ENCODE measurements at places on chromosomes 7 and 10.

DNA sequence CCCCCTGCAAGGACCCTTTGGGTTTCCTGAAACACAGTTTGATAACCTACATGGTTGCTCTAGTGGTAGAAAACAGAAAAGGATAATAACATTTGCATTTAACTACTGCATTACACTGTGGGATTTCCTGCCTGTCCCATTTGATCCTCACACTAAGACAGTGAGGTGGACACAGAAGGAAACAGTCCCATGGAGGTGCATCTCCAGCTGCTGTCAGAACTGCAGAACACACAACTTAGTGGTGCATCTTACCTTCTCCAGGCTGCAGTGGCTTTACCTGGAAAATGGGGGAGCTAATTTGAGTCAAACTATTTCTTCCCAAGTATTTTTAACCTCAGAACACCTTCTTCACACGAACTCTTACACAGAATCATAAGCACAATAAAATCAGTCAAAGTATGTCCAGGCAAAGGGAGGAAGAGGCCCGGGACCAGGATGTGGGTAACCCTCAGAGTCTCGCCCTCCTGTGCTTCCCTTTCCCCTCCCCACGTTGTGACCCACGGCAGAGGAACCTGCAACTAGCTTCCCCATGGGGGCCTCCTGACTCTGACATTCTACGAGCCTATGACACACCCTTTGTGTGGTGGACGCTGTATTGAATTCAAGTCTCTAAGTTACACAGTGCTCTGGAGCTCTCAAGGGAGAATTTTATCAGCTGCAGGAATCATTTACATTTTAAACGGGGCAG is 33.7 kb downstream of the SCRN1 start:
- no peak for DNase-seq

DNA sequence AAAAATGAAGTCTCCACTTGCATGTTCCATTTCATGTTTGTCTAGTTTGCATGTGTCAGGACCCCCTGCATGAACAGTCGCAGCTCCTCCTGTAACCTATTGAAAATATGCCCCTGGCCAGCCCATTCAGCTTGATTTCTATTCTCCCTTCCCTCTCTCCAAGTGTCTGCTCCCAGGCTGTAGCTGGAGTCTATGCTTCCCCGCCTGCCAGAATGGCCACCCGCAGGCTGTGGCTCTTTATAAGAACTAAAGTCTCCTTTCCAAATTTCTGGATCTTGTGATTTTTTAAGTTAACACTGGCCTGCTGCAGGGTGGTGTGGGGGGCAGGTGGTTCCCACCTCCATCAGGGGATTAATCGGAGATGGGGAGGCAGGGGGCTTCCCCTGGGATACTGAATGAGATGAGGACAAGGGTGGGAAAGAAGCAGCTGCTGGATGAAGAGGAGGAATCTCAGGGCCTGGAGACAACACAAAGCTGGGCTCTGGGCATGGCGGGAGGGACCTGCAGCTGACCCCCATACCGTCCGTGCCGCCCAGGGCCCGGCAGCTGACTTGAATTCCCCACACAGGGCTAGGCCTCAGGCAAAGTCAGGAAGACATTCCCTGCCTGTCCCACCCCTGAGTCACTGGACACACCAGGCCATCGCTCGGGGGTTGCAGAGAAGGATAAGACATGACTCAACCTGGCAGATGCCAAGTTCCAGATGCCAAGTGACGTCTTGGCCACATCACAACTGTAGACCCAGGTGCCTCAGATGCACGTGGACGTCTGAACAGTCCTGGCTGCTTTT is 399.5 kb upstream of the FOXK1 start:
- DNase-seq: no peak

- no peak for DNase-seq
Measured at GRCh38 chr10:24961582-24961981, 9.2 kb upstream of the PRTFDC1 start.

- DNase-seq: no peak
Measured at GRCh38 chr7:98458090-98458875, 57.4 kb upstream of the BAIAP2L1 start.

DNA sequence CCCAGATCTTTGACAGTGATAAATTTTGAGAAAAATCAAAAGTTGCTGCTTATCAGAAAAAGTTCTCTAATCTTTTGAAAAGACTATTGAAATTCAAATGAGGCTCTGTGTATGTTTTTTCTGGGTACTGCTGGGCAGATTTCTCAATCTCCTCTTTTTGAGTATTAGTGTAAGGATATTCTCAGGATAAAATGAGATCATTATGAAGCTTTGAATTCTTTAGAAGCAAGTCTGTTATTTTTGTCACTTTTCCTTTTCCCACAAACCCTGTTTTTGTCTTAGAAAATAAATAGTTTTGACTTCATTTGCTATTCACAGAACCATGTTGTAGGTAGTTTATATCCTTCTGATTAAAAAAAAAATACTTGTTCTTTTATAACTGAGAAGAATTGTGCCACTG is 7.9 kb downstream of the STAM start:
- no peak for DNase-seq

GRCh38 chr7:36277249-36277542 is 112.5 kb upstream of the ANLN start:
- DNase-seq: no peak

DNA sequence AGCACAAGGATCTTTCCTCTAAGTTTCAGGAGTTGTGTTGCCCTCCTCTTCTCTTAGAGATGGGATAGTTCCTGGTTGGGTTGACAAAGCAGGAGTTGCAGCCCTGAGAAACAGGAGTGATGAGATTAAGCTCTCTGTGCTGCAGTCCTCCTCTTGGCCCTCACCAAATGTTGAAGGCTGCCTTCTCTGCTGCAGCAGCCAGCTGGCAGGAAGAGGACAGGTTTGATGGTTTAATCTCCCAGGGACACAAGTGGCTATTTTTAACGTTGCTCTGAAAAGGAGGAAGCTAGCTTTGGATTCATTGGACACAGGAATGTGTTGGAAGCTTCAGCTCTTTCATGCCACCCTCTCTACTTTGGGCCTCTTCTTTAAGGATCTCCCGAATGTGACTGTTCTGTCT is 9.4 kb downstream of the STRIP2 start:
- DNase-seq: no peak

- no peak for DNase-seq
Measured at GRCh38 chr10:49207113-49207512, 18.9 kb upstream of the TMEM273 start.

GRCh38 chr10:86325158-86325557 is 41.4 kb downstream of the GRID1 start:
- no peak for DNase-seq

DNA sequence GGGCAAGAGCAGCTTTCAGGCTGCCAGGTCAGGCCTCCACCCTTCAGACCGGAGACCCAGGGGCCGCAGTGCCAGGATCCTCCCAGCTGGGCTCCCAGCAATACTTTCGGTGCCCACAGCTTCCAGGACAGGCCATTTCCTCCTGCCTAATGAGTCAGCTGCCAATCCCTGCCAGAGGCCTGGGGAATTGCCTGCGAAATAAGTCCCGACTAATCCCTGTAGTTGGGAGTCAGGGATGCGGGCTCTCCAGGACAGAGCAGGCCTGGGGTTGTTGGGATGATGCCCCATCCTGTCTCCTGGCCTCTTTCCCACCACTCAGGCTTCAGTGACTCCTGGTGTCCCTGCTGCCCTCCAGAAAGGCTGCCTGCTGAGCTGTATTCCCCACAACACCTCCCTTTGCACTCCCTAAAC is 143.5 kb upstream of the UNC5B start:
- DNase-seq: peak; percentile 57

GRCh38 chr7:21771266-21771665 is 174.4 kb downstream of the CDCA7L start:
- no peak for DNase-seq

DNA sequence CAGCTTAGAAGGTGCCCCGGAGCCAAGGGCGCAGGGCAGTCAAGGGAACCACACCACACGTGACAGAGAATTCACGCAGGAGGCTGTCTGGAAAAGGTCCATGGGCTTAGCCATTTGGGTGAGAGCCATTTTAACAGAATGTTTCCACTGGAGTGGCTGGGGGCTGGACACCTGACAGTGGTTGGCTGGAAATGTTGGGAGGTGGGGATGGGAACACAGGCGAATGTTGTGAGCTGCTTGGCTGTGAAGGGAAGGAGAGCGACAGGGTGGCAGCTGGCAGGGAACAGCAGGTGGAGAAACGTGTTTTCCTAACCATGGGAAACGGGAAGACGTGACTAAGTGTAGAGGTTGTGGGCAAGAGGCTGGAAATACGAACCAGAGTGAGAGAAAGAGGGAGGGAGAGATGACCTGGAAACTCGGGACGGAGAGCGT is 100.5 kb upstream of the ZNF32 start:
- no peak for DNase-seq

- no peak for DNase-seq
Measured at GRCh38 chr10:113576852-113577251, 24.0 kb downstream of the HABP2 start.

DNA sequence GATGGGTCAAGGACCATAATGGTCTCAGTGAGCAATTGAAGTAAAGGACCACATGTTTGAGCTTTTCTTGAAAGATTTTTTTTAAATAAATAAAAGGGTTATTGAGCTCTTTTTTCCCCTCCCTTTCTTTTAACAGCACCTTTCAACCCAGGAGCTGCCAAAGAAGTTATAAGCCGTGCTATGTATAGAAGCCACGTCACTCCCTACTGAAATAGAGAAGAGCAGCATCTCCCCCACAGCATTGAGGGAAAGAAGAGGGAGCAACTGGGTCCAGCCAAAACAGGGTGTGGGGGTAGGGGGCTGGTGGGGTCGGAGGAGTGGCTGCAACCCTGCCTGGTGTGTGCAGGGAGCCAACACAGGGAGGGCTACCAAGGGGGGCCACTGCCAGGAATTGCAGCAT is 227.2 kb downstream of the PLXNA4 start:
- DNase-seq: no peak

GRCh38 chr7:2220954-2221353 is 11.8 kb downstream of the MAD1L1 start:
- DNase-seq: no peak

GRCh38 chr10:35172574-35172973 is 45.9 kb downstream of the CREM start:
- no peak for DNase-seq

- no peak for DNase-seq
Measured at GRCh38 chr7:30281263-30281662, 3.1 kb upstream of the ZNRF2 start.

DNA sequence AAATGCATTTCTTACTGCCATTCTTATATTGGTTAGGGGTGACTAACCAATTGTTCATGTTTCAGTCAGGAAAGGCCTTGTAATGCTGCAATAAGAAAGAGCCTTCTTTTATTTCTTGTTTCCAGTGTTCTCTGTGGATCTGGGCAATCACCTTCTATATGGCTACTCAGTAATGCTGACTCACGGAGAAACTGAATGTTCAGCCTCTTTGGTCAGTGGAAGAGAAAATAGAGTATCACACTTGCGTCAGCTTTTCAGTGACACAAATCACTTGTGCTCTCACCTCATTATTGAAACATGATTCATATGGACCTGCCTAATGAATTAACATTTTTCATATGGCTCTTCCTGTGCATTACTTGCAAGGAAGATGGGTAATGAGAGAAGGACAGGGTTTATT is 243.9 kb upstream of the POT1 start:
- no peak for DNase-seq

GRCh38 chr7:41916450-41916927 is 213.6 kb upstream of the INHBA start:
- DNase-seq: peak; percentile 9

DNA sequence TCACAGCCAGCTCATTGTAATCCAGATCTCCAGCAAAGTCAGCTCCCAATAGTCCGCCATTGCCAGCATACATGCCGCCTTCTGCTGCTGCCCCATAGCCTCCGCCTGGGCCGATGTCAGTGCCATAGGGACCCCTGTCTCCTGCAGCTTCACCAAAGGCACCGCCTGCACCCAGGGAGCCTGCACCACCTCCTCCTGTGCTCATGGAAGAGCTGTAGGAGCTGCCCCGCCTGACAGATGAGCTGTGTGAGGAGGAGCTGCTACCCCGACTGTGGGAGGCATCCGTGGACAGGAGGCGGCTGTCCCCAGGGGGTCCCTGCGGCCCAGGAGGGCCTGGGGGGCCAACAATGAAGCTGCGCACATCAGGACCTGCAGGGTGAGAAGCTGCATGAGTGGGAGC is 51.7 kb downstream of the COL17A1 start:
- DNase-seq: no peak

- no peak for DNase-seq
Measured at GRCh38 chr7:17902599-17902998, 37.7 kb downstream of the SNX13 start.

DNA sequence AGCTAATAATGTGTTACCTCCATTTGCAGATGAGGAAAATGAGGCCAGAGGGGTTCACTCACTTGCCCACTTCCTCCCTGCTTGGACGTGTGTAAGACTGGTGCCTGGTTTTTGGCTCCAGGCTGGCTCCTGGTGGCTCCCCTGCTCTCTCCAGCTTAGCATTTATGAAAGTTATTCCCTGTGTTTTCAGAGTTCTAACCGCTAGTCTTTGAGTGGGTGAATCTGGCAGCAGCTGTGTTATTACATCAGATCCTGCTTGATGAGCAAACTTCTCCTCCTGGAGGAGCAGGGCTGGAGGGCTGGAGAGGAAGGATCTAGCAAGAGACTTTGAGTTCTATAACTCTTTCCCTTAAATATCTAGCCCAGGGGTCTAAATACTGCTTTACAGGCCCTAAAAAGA is 80.9 kb upstream of the AGBL3 start:
- peak; percentile 69 for DNase-seq

DNA sequence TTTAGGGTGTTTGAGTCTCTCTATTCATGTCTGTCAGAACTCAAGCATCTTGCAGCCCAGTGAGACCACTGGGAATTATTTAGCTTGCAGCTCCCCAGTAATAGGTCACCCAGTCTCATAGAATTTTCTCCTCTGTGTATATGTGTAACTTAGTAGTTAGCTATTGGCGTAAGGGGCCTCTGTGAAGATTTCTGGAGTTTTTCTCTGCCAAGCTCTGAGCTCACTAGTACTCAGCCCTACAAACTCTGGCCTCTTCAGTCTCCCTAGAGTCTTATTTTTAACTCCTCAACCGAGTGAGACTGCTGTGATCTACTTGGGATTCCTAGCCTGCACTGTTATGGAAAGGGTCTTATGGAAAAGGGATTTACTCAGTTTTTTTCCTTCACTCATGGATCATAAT is 90.2 kb downstream of the PPP1R9A start:
- no peak for DNase-seq

- DNase-seq: no peak
Measured at GRCh38 chr7:12550956-12551355, 19.6 kb upstream of the SCIN start.

DNA sequence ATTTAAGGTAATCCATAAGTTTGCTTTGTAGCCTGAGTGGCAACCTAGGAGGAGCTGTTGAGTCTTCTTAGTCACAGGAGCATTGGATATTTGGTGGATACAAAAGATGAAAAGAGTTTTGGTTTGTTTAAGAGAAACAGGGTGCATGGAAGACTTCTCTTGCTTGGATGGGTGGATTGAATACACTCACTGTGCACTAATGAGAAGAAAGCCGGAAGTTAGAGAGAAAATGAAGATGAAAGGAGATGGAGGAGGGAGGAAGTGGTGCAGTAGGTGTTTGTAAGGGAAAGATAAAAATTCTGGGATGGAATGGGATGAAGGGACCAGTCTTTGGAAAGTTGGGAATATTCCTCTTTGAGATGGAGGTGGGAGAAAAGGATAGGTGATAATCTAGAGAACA is 7.7 kb downstream of the MDFIC start:
- no peak for DNase-seq
